ENCODE measurements at places on chromosomes 3 and 15. TPM values are rescaled to one million over a fixed set of nuclear protein-coding genes. Genes with fewer than 3 reads are reported as not detected.

The TMEM158 gene
- polyA plus RNA-seq, result 1.2 TPM

The CCRL2 gene
- polyA plus RNA-seq, result 11.0 TPM

The EFHB gene
- 1.4 TPM for polyA plus RNA-seq

The C3orf80 gene
- 0.77 TPM for polyA plus RNA-seq

The ACAN gene
- polyA plus RNA-seq, result 0.79 TPM

The SLC4A7 gene
- 3.3 TPM for polyA plus RNA-seq

The ATP10A gene
- 5.6 TPM for polyA plus RNA-seq

The KLHL40 gene
- polyA plus RNA-seq, result 0.05 TPM
